Activated T-helper 1 cell treated with anti-CD3 and anti-CD28 coated beads, Interleukin-2, amount 50 U/mL, for 16 hours (primary cell): ENCODE measurements at places on chromosomes 2 and 18.
A peak's percentile ranks its signal among the peaks of the same experiment; 100 is the strongest.

DNA sequence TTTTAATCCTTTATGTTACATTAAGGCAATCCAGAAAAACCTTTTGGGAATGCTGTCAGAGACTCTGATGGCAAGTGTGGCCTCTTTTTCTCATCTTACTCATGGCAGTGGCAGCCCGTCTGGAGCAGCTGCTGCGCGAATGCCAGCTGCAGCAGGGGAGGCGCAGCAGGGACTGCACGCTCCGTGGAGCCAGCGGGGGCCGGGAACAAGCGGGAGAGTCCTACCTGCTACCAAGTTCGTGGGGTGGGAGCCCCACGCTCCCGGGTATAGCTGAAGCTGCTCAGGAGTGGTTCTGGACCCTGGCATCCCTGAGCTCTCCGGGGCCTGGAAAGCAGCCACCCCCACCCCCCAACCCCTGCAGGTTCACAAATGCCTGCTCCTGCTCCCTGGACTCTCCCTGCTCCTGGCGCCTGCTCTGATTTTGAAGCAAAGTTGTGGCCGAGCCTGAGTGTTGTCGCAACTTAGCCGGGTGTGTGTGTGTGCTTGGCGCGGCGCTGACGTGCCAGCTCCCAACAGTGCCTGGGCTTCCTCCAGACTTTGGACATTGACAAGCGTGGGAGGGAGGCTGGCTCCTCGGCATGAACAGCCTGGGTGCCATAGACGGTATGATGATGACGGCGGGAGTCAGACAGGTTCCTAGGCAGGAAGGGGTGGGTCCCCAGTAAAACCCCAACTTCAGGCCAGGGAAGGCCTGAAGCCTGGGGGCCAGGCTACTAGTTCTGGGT, 21.7 kb downstream of the TMX3 start:
- no peak for DNase-seq

GRCh38 chr2:169069833-169070232, 470 bp downstream of the DHRS9 start:
- DNase-seq = no peak

GRCh38 chr2:127829845-127830246, 18.9 kb upstream of the WDR33 start:
- DNase-seq = no peak

GRCh38 chr2:60441800-60442199, 111.7 kb downstream of the BCL11A start:
- no peak for DNase-seq

GRCh38 chr18:75830828-75831227, 403.3 kb upstream of the SMIM21 start:
- no peak for DNase-seq

DNA sequence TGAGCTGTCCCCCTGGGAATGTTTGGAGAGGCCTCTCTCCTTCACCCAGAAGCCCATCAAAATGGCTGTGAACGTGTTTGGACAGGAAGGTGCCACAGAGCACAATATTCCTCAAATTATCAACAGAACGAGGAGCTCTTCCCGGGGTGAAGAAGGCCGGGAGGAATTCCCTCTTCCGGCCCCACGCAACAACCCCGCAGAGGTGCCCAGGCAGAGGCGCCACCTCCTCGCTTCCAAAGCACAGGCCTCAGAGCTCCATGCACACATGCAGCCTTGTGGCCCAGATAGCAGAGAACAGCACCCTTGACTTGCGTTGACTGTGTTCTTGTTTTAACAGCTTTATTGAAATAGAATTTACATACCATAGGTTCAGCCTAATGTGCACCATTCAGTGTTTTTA, 152.5 kb upstream of the SALL3 start:
- no peak for DNase-seq

GRCh38 chr2:172722481-172722880, 13.2 kb upstream of the RAPGEF4 start:
- no peak for DNase-seq

GRCh38 chr18:41905786-41906527, 49.1 kb upstream of the PIK3C3 start:
- DNase-seq = no peak

DNA sequence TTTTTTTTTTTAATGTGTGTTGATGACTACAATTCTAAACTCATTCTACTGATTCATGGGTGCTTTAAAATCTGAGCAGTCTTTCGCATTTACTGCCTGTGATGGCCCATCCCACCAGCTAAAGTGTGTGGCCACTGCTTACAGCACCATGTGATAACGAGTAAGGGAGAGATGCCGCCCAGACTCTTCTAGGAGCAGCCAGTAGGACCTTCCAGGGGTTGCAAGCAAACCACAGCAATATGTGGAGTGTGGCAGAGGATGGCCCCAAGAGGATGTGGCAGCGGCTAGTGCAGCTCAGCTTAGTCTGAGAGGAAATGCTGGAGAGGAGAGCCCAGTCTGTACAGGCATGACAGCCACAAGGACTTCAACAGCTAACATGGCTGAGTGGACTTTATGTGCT, 14.9 kb downstream of the IL1B start:
- no peak for DNase-seq

GRCh38 chr2:55487686-55488085, 31.8 kb upstream of the CFAP36 start:
- no peak for DNase-seq

DNA sequence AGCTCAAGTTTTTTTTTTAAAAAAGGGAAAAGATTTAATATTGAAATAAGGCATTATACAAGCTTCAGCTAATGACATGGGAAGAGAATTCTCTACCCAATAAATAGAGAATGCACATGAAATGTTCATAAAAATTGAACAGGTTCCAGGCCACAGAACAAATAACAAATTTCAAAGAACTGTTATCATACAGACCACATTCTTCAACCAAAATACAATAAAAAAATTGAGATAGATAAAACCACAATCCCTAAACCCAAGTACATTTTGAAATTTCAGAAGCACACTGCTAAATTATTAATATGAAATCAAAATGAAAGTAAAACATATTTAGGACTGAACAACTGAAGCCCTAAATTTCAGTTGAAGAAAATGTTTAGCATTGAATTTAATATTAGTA, 89.6 kb downstream of the BCL2 start:
- DNase-seq = no peak

- DNase-seq = no peak
Measured at GRCh38 chr2:187775651-187776050, 221.4 kb upstream of the TFPI start.

GRCh38 chr18:48562075-48562474, 23.2 kb downstream of the CTIF start:
- DNase-seq = no peak

DNA sequence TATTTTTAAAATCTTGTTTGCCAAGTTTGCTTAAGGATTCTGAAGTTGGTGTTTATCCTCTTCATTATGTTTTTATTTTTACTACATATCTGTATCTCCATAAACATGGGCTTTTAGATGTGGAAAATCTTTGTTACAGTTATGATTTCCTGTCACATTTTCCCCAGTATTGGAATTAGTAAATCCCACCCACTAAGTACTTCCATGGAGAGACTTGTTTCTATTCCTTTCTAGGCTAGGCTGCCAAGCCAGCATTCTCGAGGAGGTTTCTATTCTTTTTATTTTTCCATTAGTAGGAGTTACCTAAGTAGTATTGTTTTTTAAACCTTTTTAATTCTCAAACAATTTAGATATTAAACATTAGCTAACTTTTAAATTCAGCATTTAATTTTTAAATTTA, 22.1 kb downstream of the PKP4 start:
- DNase-seq = no peak

- DNase-seq = no peak
Measured at GRCh38 chr2:71646028-71646427, 192.7 kb downstream of the DYSF start.

DNA sequence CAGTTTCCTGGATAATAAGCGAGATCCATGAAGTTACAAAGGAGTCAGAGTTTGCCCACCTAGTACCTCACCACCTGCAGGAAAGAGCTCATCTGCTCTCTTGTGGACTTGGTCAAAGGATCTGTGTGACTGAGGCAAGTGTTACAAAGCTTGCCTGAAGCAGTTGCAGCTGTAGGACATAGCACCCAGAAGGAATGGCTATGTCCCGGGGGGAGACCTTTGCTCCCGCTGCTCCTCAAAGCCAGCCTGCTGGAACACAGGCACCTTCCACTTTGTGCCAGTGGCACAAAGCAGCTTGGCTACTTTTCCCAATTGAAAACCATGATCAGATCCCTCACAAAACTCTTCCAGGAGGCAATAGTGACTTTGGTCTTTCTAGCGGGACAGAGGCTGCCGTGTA, 3.1 kb upstream of the SULT1C2 start:
- no peak for DNase-seq

- no peak for DNase-seq
Measured at GRCh38 chr2:203037026-203037425, 22.4 kb downstream of the NBEAL1 start.

DNA sequence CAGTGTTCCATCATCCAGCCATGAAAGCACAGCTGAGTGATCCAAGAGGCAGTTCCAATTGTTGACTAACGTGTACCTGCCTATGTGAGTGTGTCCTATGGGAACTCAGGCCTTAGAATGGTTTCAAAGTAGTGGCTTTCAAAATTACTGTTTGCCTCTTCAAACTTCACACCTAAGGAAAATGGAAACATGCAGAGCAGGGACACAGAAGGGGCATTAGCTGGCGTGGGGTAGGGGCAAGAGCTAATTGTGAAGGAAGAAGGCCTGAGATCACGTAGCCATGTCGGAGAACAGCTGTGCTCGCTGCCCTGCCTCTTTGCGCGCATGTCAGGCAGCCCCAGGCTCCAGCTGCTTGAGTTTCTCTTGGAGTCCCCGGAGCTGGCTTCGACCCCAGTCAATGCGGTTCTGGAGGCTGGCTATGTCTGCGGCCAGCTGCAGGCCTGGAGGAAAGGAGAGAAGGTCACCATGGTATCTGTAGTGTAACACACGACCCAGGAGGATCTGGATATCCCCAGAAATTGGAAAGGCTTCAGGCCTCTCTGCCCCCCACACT, 3.8 kb upstream of the IMP4 start:
- no peak for DNase-seq

DNA sequence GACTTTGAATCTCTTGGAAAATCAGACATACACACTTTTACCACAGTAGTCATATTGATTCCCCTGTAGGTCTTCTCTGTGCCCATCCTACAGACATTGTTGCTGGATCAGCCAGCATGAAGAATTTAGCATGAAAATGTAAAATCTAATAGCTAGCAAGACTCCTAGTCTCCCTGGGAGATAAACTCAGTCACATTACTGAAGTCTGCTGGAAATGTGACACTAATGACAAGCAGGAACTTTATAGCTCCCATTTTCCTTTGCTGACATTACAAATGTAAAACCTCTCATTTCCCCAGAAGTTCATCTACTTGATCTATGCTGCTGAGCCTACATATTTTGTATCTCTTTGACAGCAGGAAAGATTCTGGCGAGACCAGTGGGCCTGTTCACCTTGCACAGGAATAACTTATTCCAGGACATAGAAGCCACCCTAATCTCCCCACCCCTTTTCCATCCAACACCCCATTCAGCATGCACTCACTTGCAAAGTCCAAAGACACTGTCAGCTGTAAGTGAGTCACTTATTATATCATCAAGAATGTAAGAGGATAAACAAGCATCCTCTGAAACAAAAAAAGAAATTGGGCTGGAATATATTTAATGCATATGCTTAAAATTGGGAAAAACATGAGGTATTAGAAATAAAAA, 648.3 kb upstream of the PKDCC start:
- DNase-seq = no peak

DNA sequence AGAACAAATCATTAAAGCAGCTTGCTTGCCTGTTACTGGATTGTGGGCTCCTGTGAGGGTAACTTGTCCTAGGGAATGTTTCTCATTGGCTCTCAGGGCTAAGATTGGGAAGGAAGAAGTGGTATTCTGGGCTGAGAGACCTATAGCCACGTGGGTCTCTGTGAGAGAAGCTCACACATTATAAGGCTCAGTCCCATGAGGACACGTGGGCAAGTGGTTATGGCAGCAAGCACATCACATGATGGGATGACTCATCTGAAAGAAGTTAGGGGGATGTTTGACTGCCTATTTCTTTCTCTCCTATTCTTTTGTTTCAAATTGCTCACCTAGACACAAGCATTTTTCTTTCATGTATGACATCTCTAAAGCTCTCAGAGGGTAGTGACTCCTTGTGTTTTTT, 418.0 kb upstream of the ST6GAL2 start:
- DNase-seq = no peak

DNA sequence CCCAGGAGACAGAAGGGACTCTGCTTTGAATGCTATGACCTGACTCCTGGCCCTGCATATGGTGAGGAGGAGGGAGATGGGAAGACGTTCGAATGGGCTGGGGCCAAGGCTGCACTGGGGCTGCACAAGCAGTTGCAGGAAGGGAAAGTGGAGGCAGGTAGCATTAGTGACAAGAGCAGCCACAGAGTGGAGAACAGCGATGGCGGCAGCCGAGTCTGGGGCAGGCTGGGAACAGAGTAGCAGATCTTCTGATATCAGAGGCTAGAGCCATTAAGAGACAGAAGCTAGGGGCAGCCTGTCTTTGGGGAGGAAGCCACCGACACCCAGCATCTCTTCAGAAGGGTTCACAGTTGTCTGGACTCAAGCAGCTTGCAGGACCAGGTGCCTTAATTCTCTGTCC, 50.1 kb downstream of the ST3GAL5 start:
- DNase-seq = no peak

- no peak for DNase-seq
Measured at GRCh38 chr2:191983186-191983585, 136.3 kb upstream of the CAVIN2 start.

GRCh38 chr2:215882689-215883088, 130.7 kb downstream of the MREG start:
- DNase-seq = no peak

DNA sequence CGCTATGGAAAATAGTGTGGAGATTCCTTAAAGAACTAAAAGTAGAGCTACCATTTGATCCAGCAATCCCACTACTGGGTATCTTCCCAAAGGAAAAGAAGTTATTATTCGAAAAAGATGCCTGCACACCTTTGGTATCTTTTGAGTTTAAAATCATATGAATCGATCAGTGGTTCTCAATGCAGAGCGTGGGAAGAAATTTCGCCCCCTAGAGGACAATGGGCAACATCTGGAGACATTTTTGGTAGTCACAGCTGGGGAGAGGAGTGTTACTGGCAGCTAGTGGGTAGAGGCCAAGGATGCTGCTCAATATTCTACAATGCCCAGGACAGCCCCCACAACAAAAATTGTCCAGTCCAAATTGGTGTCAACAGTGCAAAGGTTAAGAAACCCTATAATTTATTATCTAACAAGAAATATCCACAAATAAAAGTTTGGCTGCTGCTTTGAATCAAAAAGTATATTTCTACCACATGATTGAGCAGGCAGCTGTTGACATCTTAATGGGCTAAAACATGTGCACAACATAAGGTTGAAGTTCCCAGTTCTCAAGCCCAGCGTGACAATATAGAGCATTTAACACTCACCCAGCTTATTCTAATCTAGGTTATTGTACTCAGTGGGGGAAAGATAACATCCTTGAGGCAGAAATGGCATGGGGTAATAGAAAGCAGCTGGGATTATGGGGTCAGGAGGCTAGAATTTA, 425.7 kb downstream of the LRATD1 start:
- no peak for DNase-seq

GRCh38 chr2:27356382-27357181, at the start of gene GTF3C2:
TSS of gene GTF3C2 (minus strand) at chr2:27356764. CDS start at chr2:27343554, 13,210 bp downstream.
- peak; percentile 83 for DNase-seq
